ENCODE measurements at places on chromosomes 12 and 14.

- DNase-seq: no peak
Observed at GRCh38 chr12:52359621-52360061, 7.6 kb downstream of the KRT85 start.

- no peak for DNase-seq
Observed at GRCh38 chr14:97644365-97644764, 847.2 kb downstream of the VRK1 start.

DNA sequence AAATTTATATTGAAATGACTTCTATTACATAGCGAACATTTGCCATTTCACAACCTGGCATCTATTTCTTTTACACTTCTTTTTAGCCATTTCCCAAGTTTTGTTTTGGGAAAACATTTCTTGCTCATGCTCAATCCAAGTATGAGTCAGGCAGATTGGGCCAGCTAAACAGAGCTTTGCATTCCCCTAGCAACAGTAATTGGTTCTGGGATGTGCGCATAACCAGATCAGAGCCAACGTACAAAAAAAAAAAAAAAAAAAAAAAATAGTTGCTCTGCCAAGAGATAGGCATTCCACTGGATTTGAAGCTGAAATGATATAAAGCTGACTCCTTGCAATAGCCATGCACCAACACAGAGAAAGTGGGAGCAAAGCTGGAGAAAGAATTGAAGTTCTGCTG lies 37.5 kb downstream of the PLCZ1 start:
- DNase-seq: no peak

- no peak for DNase-seq
Observed at GRCh38 chr12:132253698-132254480, 75.5 kb downstream of the GALNT9 start.

DNA sequence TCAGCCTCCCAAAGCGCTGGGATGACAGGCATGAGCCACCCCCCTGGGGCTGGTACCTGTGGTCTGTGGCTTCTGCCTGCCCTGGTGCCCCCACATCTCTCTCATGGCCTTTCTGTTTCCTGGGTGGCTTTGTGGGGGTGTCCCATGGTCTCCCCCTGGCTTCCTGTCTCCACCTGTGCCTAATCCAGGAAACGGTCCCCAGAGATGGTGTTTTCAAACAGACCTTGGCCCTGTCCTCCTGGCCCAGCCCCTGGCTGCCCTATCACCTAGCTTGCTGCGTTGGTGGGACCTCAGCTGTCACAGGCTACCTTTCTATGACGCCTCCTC lies 18.1 kb downstream of the MEG3 start:
- no peak for DNase-seq

GRCh38 chr12:29656762-29657538 lies 126.8 kb downstream of the TMTC1 start:
- no peak for DNase-seq
